ENCODE measurements at places on chromosomes 1 and 21. TPM values are rescaled to one million over a fixed set of nuclear protein-coding genes. Genes with fewer than 3 reads are reported as not detected.

DNA sequence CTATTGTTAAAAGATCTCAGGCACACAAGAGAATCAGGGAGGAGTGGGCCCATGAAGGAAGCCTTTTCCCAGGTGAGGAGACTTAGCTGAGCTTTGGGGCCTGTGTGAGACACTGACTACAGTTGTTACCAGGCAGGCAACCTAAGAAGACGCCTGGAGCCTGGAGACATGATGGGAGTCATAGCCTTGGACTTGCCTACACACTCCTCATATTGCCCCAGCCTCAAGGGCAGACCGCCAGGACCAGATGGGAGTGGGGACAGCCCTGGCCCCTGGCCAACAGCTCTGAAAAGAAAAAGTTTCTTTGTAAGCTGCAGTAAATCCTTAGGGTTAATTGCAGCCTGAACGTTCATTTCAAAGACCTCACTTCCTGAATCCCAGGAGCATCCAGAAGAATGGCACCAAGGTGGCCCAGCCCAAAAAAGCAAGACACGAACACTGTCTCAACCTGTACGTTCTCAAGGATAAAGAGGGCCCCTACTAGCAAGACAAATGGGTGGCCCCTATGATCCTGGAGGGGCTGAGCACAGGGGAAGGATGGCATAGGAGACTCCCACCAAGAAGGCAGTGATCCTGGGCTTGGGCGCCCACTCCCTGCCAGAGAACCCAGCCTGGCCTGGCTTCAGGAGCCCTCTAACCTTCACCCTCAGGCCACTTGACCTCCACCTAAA is 33.2 kb upstream of the BTG2 start:
- no peak for DNase-seq

- DNase-seq, result peak; percentile 61
These were observed 736 bp downstream of the KCNC4 start for GRCh38 chr1:110210604-110211495.

DNA sequence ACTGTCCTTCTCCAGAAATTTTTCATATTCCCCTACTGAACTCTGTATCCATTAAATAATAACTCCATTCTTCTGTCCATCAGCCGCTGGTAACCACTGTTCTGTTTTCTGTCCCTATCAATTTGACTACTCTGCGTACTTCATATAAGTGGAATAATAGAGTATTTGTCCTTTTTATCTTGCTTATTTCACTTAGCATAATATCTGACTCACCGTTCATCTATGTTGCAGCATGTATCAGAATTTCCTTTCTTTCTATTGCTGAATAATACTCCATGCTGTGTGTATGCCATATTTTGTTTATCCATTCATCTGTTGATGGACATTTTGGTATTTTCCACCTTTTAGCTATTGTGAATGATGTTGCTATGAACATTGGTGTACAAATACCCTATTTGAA is 71.9 kb downstream of the CEP350 start:
- DNase-seq, result no peak

Gene BMP8B
- 0.31 TPM for total RNA-seq

- DNase-seq, result no peak
These were observed 42.4 kb upstream of the TACSTD2 start for GRCh38 chr1:58619286-58620054.

Gene NT5C1A
- total RNA-seq, result not detected

Gene CFHR2
- total RNA-seq, result not detected

GRCh38 chr1:112169517-112169916 is 180.0 kb upstream of the KCND3 start:
- DNase-seq, result no peak

- DNase-seq, result no peak
These were observed 48.9 kb downstream of the CD247 start for GRCh38 chr1:167469280-167469965.

Gene LCE1E
- not detected for total RNA-seq

Gene C1orf115
- total RNA-seq, result 1.8 TPM

Gene SYT2
- 3.1 TPM for total RNA-seq

Gene TCHH
- total RNA-seq, result not detected

DNA sequence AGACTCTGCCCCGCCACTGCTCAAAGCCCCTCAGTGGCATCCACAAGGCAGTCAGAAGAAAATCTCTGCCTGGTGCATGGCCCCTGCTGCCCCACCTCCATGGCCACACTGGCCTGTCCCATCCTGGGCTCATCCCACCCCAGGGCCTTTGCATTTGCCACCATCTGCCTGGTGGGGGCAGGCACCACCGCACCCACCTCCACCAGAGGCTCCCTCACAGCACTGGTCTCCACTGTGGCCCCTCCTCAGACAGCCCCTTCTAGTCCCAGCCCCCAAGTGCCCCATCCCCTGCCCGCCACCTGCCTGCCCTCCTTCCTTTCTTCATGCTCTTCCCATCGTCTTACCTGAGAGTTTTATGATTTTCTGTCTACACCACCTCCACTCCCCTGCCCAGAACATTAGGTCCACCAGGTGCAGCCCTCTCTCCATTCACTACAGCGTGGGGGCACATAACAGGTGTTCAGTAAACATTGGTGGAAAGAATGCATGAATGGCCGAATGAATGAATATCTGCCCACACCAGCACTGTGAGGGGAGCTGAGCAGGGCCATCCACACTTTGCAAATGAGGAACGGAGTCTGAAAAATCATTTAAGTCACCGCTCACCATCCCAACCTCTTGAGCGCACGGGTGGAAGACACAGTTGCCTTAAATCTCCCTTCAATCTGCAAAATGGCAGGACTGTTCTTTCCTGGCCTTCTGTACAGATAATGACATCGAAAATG is 2.1 kb downstream of the PRDM15 start:
- DNase-seq, result no peak

Gene LCE6A
- not detected for total RNA-seq

Gene ZNF593OS
- total RNA-seq, result not detected

GRCh38 chr1:239997515-239998311 is 94.0 kb upstream of the FMN2 start:
- DNase-seq, result peak; percentile 47

Gene RGS18
- not detected for total RNA-seq

GRCh38 chr1:17194133-17194475 is 10.8 kb upstream of the PADI1 start:
- DNase-seq, result no peak

Gene YY1AP1
- 56.2 TPM for total RNA-seq

- DNase-seq, result no peak
These were observed 133.7 kb upstream of the COL6A1 start for GRCh38 chr21:45847870-45848269.

- no peak for DNase-seq
These were observed 231.0 kb downstream of the NRIP1 start for GRCh38 chr21:14833666-14834351.

DNA sequence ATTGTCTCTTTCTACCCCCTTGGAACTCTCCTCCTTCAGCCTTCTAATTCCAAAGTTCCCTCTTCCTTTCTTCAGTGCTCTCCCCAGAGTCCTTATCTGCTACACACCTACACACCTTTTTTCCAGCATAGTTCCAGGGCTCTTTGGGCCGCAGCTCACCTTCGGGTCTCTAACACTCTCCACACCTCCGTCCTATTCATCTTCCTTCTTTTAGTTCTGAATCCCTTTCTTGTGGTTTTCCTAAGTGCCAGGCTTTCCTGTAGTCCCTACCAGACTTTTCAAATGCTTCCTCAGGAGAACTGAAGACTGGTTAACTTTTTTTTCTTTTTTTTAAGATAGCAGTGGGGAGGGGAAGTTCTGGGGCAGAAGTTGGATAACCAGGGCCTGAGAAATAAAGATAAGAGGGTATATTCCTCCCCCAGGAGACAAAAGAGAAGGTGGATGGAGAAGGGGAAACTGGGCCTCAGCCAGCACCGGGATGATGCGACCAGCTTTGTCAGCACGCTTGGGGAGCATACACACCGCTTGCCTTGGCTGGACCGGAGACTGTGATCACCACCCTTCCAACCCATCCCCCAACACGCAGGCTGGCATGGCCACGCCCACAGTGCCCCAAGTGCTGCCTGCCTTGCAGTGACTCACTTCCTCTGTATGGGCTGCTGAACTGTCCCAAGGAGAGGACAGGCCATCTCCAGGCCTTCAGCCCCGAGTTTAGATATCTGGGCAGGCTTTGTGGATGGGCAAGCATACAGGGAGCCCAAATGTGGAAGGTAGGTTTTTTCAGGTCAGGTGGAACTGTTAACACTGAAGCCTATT is 2.5 kb upstream of the CERS2 start:
- DNase-seq, result no peak

GRCh38 chr1:38549191-38549590 is 310.4 kb downstream of the RRAGC start:
- no peak for DNase-seq

DNA sequence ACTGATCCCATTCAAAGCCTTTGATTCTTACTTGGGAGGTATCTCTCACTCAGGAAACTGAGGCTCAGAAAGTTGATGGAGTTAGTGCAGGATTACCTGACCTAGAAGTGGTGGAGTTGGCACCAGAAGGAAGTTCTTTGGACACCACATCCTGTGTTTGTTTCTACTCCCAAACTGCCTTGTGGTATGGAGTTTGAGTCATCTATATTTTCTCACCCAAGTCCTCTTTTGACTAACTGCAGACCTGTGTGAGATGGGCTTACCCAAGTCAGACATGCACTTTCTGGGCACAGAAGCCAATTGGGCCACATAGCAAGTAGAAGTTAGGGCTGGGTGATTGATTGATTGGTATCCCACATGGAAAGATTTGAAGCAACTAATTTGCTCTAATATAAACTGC is 36.1 kb downstream of the FGGY start:
- DNase-seq, result no peak

DNA sequence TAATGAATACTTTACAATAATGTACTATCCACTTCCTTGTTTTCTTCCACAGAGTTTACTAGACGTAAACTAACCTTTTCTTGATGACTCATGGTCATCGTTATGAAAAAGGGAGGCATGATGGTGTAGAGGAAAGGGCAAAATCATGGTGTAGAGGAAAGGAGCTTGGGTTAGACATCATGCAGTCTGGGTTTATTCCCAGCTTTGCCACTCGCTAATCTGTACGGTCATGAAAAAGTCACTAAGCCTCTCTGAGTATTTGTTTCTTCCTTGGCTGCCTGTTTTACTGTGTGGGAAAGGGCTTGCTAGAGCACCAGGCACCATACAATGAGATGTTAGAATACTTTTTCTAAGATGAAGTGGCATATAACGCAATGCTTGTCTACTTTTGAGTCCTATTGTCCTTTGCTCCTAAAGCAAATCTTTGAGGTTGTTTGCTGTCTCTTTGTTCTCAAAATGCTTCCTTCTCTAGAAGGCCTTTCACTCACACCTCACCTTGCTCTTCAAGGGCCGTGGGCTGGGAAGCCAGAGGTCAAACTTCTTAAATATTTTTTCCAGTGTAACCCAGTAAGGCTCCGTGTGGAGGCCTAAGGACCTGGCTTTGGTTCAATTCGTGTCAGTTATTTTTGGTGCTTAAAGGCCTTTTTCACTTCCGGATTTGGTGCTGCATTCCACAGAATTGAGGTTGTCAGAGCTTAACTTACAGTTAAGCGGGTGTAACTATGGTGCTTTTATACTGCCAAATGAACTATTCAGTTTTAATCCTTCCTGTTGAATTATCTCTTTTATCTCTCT is 9.9 kb upstream of the ETV3 start:
- no peak for DNase-seq

Gene AADACL3
- not detected for total RNA-seq

GRCh38 chr21:33007747-33008146 is 18.0 kb upstream of the OLIG2 start:
- DNase-seq, result no peak

DNA sequence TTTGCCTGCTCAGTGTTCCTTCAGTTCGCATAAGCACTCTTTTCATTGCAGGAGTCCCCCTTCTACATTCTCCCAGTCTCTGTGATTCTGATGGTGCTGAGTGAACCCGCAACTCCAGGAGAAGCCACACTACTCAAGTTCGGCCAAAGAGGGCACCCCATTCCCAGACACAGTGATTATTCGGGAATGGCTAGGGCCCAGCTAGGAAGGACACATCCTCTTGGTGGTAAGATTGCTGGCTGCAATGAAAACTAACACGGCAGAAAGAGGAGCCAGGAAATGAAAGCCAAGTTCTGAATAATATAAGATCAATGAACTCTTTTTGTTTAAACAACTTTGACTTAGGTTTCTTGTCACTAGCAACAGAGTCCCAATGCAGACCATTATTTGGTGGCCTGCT is 14.9 kb downstream of the CREG1 start:
- DNase-seq, result no peak

Gene GNAT2
- not detected for total RNA-seq

- no peak for DNase-seq
These were observed 9.8 kb downstream of the COL8A2 start for GRCh38 chr1:36115200-36115669.

Gene TGFBR3
- total RNA-seq, result 19.7 TPM

Gene OR2AK2
- not detected for total RNA-seq

Data from mesothelial cell of epicardium (in vitro differentiated cells).